Amygdala (tissue), 56 donors: ENCODE measurements at places on chromosomes 7 and 10.
A peak's percentile ranks its signal among the peaks of the same experiment; 100 is the strongest.

DNA sequence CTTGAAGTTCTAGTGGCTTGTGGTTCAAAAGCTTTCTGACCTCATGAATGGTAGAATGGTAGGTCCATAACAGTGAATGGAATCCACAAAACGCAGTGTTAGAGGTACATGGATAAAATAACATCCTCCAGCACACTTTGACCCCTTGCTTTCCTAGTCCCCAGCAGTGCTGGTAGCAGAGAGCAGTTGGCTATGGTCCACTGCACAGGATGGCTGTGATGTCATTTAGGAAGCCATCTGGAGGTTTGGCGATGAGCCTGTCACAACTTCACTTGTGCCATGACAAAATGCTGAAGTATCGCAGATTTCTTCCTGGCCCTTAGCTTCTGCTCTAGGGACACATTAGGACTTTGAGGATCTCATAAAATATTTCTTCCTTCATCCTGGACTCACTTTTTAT, 300.0 kb upstream of the FZD8 start:
- no peak for DNase-seq

DNA sequence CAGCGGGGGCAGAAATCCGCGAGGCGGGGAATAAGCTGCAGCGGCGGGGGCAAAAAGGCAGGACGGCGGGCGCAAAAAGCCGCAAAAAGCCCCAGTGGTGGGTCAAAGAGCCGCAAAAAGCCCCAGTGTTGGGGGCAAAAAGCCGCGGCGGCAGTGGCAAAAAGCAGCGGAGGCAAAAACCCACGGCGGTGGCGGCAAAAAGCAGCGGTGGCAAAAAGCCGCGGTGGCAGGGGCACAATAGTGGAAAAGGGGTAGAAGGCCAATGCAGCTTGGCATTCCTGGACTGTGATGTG, 525.3 kb downstream of the ZNF33B start:
- DNase-seq = no peak

- DNase-seq = no peak
These were observed 8.3 kb downstream of the CXCL12 start for GRCh38 chr10:44376472-44377099.

- DNase-seq = no peak
These were observed 39.8 kb upstream of the ARL4A start for GRCh38 chr7:12647364-12648219.

DNA sequence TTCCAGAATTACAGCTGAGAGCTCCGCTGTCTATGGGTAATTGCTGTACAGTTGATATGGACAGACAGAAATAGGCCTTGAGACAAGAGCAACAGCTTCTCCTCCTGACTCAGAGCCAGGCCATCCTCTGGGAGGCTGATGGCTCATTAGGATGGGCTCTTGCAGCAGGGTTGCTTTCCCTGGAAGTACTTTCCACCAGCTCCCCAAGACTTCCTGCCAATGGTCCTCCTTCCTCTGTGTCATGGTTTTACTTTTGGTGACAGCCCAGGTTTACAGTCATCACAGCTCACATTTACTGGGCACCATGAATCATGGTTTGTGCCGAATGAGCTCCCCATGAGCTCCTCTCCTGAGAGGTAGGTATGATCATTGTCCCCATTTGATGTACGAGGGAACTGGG, 131.8 kb downstream of the HECW1 start:
- no peak for DNase-seq

DNA sequence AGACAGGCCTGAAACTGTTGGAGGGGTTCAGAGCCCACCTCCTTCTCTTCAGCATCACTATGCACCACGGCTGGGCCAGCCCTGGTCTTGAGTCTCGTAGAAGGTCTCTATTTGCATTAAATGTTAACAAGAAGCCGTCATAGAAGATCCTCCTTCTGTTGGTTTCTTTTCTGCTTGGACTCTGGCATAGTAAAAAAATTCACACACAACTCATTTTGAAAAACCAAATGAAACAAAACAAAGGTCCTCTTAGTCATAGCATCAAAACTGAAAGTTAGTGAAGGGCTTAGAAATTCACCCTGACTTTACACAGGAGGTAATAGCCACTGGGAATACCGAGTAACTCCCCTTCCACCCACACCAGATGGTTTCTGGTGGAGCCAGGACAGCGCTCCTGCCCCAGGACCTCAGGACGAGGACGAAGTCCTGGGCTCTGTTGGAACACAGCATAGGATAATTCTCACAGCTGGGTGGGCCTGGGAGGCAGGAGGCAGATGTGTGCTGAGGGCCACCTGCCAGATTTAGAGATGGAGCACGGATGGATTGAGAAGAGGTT, 248.4 kb upstream of the KLF6 start:
- no peak for DNase-seq

DNA sequence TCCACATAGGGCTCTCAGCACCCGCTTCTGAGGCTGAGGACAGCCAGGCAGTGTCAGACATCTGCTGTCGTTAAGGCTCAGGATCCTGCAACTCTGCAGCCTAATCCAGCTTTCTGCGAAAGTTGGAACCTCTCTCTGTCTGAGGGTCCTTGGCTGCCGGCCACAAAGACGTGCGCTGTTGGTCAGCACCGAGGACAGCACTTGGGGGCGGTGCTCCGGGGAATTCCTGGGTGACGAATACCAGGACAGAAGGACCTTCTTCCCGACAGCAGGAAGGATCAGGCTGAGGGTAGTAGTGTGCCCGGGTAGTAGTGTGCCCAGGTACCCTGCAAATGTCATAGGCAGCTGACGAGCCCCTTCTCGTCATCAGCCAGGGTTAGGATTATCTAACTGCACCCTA, 16.0 kb upstream of the RASGEF1A start:
- DNase-seq = no peak

DNA sequence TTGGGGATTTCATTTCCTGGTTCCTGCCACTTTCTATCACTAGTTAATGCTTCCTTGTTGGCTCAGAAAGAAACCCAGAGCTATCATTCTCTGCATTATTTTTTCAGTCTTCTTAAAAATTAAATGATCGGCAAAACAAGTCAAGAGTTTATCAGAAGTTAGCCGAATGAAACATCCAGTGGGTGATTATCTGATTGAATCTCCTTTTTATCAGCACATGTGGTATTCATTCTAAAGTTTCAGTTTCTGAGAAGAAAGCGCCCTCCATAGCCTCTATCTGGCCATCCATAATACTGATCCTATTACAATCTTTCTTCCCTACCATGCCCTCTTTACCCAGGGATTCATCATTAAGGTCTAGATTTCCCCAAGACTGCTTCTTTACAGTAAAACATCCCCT, 71.8 kb downstream of the OSBPL3 start:
- no peak for DNase-seq

- no peak for DNase-seq
These were observed 665 bp downstream of the BHLHA15 start for GRCh38 chr7:98211676-98212531.

DNA sequence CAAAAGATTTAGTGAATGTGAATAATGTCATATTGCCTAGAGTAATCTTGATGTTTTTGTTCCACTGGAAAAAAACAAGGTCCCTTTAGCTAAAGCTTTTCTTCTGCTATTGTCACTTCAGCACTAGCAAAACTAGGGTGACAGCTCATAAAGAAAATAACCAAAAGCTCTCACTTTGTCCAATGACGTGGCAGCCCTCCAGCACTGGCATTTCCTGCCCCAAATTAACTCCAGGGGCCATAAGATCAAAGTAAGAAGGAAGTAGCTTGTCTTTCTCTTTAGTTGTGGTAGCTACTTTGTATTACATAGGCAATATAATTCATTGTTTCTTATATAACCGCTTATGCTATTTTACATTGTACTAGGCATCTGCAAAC, 47.3 kb downstream of the LRRN3 start:
- no peak for DNase-seq

DNA sequence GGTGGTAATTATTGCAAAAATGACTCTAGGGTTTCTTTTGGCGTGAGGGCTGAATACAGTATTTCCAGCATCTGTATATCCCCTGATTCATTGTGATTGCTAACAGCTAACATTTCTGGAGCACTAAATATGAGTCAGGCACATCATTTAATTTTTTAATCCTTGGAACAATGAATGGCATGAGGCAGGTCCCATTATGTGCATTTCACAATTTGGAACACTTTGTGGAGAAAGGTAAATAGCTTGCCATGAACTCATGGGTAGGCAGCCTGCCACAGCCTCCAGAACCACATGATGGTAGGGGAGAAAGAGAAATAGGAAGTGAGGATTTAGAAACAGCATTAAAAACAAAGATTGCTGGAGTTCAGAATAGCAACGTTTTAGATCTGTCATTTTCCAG, 1.7 kb downstream of the NPTX2 start:
- no peak for DNase-seq

DNA sequence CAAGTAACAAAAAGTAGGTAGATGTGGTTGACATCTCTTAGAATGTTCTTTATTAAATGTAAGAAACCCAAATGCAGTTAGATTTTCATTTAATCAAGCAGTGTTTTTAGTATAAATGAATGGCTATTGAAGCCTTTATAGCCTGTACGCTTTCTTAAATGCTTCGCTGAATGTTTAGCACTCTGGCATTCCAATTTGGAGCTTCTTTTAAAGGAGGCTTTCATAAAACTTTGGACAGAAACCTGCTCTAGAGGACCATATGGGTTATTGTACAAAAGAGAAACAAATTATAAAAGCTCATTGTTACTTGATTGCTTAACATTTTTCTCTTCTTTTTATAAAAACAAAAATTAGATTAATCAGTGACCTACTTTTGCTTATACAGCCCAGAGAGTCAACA, 59.5 kb downstream of the KCND2 start:
- no peak for DNase-seq

DNA sequence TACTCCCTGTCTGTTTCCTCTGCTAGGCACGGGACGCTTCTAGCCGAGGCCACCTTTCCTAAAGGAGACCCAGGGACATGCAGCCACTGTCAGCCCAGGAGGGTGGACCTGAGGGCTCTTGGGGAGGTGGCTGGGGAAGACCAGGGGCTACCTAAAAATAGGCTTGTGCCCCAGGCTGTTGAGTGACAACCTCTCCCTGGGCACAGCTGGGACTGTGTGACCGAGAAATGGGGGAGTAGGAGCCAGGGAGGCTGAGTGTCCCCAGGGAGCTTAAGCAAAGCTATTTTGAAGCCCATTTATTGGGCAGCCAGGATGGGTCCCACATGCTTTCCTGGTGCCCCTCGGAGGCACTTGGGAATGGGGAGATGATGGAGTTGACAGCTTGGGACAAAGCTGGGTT, 63.8 kb downstream of the CALML3 start:
- no peak for DNase-seq

- no peak for DNase-seq
These were observed 3.2 kb downstream of the ACADSB start for GRCh38 chr10:123011987-123012386.

DNA sequence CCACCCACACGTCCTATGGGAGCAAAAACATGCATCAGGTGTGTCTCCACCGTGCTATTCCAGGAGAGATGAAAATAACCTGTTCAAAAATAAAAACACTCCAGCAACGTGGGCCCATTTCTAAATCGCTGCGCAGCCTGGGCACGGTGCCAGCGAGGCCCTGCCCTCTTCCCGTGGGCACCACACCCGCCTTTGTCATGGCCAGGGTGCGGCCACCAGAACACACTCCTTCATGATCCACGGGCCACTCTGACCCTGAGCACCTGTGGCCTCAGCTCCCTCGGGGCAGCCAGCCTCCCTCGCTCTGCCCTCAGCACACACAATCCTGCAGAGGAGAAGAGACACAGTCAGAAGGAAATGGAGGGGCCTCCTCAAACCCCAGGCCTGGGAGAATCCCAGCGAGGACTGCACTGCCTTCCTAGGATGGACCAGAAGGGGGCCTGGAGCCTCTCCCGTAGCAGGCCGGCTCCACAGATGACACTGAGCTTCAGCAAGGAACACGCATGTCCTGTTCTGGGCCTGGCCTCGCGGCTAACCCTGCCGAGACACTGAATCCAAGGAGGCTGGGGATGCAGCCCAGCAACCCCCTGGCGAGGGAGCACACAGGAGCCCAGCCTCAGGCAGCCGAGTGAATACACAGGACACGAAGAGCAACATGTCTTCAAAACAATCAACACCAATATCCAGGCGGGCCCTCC, 169.0 kb downstream of the MAD1L1 start:
- DNase-seq = peak; percentile 16

DNA sequence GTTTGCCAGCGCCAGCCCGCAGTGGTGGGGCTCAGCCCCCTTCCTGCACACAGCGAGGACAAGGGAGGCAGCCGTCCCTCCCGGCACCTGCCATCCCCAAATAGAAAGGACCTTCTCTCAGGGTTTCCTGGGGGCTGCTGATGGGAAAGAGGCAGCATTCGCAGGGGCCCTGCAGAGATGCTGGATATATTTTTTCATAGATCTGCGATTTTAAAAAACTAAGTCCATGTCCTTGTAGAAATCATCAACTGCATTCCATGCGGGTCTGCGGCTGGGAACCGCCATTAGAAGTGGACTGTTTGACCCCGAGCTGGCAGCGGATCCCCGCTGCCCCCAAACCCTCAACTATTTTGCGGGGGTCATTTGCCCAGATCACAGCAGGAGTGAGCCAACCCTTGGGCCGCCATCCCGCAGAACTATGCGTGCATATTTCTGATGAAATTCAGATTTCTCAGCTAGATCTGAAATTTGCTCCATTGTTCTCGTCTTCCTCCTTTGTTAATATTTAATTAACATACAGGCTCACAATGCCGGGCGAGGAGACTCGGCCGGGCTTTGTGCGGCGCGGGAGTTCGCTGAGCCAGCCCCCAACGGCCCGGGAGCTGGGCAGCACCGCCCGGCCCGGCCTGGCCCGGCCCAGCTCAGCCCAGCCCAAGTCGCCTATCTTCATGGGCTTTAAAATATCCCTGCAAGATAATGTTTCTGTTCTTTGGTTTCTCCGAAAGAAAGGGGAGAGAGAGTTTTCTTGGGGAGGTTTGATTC, 2.0 kb downstream of the EN2 start:
- no peak for DNase-seq

DNA sequence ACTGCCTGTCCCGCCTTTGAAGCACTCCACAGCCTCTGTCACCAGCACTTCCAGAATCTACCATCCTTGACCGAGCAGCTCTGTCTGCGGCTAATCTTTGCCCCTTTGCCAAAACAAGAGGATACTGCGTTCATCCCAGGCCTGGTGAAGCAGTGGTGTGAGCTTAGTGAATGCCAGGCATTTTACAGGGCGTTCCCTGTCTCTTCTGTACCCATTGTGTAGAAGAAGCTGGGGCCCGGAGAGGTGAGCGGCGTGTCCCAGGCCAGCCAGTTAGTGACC, 61.2 kb downstream of the C10orf105 start:
- no peak for DNase-seq

- no peak for DNase-seq
These were observed 79.7 kb upstream of the FAM3C start for GRCh38 chr7:121475806-121476205.

- DNase-seq = no peak
These were observed 490.8 kb upstream of the CELF2 start for GRCh38 chr10:10526846-10527245.
